ENCODE measurements at places on chromosomes 5 and 9. TPM values are rescaled to one million over a fixed set of nuclear protein-coding genes. Genes with fewer than 3 reads are reported as not detected.

Gene PFDN1
- 30.8 TPM for total RNA-seq

Gene NCS1
- total RNA-seq: 2.9 TPM

DNA sequence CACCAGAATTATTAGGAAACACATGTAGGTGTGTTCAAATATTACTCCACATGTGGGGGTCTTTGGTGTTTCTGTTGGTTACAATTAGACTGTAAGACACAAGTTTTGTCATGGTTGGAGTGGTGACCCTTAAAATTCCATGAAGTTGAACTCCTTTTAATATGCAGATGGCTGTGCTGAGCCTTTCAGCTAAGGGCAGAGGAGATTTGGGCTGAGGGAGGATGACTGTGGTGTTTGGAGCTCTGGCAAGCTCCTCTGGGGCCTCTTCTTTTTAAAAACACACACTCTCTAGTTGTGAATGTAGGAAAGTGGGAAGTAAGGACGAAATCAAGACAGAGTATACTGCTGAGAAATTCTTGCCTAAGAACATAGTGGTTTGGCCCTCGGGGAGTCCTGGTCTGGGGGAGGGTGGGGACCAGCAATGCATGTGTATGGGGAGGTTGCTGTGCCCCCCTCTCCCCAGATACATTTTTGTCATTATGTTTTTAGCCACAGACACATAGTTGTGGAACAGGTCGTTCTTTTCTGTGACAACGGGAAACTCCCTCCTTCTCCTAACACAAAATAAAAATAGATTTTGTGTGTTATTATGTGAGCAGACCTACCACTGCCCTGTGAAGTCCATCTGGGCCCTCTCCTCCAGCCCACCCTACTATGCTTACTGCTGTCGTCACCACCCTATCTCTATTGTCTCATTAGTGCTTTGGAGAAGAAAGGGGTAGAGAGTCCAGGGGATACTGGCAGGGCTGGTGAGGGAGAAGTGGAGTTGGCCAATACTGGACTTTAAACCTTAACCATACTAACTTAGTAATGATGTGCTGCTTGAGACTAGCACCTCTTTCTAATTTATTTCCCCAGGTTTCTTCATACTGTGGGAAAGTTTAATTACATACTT is 10.0 kb downstream of the SMARCA2 start:
- no peak for DNase-seq

DNA sequence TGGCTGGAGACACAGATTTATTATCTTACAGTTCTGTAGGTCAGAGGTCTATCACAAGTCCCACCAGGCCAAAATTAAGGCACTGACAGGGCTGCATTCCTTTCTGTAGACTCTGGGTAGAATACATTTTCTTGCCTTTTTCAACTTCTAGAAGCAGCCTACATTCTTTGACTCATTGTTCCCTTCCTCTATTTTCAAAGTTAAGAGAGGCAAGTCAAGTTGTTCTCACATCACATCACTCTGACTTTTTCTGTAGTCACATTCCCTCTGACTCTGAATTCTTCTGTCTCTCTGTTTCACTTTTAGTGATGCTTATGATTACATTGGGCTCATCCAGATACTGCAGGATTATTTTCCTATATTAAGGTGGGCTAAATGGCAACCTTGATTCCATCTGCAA is 119.0 kb downstream of the MELK start:
- no peak for DNase-seq

- no peak for DNase-seq
These were observed 90.3 kb downstream of the MACROH2A1 start for GRCh38 chr5:135308752-135309151.

- no peak for DNase-seq
These were observed 31.9 kb upstream of the GABRP start for GRCh38 chr5:170751631-170752030.

DNA sequence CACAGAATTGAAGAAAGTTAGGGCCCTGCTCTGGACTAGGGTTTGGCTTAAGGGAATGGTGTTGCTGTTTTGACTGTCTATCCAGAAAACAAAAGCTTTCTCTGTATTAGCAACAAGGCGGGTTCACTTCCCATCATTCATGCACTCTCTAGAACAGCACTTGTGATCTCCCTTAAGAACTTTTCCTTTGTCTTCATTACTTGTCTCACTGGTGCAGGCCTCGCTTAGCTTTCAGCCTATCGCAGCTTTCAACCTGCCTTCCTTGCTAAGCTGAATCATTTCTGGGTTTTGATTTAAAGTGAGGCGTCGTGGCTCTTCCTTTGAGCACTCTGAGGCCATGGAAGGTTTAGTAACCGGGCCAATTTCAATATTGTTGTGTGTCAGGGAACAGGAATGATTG is 35.2 kb upstream of the LPCAT1 start:
- no peak for DNase-seq

GRCh38 chr9:108468364-108468763 is 387.4 kb downstream of the ACTL7B start:
- no peak for DNase-seq

DNA sequence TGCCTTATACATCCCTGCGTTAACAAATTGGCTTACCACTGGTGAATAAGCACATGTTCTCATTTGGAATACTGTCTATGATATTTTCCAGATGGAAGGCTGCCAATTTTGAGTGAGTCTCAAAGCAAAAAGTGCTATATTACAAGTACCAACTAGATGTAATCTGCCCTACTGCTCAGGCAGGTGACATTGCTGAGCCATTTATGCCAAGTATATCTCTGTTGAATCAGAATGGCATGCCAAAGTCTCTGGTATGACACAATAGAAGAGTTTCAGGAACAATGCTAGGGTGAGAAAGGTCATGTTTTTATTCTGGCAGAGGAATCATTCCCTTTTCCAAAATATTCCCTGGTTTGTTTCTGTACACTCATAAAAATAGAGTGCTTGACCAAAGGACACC is 356.5 kb downstream of the CDH9 start:
- no peak for DNase-seq

- no peak for DNase-seq
These were observed 560.6 kb downstream of the PRR16 start for GRCh38 chr5:121024416-121025311.
